ENCODE measurements at places on chromosomes 11 and 22.
A peak's percentile ranks its signal among the peaks of the same experiment; 100 is the strongest.

GRCh38 chr11:6094186-6094585, 13.3 kb upstream of the OR56B4 start:
- DNase-seq = no peak

DNA sequence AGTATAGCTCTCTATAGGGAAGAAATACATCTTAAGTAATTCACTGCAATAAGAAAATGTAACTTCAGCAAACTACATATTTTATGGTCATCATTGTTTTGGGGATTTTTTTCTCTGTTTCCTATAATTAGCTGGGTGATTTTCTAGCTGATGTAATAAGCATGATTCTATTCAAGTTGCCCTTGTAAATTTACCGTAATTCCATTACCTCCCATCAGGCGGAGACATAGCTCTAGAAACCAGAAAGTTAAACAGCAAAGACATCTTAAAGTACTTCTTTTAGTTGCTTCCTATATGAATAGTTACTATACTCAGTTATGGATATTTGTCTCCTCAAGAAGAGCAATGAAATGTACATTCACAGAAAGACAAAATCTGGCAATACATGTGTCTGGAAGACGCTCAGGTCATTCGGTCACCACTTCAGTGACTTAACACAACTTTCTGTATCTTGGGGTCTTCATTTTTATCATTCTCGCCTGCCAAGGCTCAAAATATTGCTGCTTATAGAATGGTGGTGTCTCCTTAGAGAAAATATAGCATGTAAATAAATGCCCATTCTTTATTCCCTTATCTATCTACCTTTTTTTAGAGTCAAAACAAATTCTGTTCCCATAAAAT, 239.9 kb upstream of the ZC3H12C start:
- DNase-seq = no peak

- no peak for DNase-seq
Observed at GRCh38 chr11:47259232-47259977, 1.6 kb downstream of the NR1H3 start.

- DNase-seq = peak; percentile 48
Observed at GRCh38 chr11:5600374-5600851, 4.0 kb downstream of the TRIM6 start.

DNA sequence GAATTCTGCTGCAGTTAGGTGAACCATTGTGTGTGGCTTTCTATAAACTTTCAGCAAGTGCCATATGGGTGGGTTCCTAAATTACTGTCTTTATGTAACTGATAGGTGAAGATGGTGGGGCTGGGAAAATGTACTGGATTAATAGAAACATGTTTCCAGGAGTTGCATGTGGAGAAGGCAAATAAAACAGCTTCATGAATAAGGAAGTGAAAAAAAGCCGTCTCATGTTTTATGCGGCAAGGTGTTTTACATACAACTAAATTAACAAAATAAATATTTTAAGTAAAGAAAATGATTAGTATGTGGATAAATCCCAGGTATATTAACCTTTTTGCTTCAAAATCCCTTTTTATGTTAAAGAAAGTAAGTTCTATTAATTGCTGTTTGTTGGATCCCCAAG, 67.2 kb downstream of the EXT2 start:
- DNase-seq = no peak

DNA sequence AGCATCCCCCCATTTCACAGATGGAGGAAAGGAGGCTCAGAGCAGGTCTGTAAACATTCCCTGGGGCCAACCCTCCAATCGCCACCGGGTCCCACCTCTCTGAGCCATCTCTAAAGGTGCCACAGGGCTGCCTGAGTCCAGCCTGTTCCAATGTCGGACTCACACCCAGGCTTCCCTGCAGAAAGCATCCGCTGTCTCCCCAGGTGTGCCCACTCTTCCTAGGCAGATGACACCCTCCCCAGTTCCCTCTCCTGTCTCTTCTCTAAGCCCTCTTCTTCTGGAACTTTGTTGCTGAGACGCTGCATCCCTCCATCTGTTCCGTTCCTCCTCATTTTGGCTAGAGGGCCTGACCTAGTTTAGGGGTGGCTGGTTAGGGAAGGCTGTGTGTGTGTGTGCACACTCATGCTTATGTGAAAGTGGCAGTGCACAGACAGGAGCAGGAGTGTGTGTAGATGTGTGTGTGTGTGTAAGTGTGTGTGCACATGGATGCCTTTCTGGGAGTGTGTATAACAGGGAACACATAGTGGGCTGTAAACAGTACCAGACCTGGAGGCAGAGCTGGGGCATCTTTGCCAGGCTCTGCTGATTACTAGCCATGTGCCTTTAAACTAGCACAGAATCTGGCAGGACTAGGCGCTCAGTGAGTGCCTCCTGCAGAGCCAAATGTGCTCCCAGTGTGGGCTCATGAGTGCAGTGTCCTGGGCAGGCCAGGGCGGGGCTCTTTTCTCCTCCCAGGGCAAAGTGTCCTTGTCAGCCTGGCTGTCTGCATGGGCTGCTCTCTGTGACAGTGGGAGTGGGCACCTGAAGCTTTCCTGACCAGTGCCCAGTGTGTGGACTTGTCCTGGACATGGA, 77.3 kb upstream of the NECTIN1 start:
- DNase-seq = no peak

DNA sequence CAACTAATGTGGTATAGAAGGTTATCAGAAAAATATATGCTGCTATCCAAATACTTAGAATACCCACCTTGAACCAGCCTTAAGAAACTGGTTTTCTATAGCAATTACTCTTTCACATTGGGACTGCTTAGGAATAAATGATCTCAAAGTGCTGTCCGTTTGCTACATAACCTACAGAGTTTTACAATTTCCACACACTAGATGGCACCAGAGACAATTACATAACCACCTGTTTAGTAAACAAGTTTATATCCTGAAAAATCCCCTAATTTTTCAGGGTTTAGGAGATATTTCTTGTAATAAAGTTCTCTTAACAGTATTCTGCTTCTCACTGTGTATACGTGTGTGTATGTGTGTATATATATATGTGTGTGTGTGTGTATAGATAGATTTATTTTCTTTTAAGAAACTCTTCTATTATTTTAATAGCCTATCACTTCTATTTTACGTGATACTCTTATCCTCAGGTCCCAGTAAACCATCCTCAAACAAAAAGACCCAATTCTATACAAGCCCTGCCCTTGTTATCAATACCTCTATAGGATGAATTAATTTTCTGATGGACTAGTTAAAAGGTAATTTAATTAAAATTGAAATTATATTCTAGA, 6.7 kb upstream of the OR5I1 start:
- no peak for DNase-seq

All from GM19239 (cell line).